ENCODE measurements at places on chromosomes 2 and 18. TPM values are rescaled to one million over a fixed set of nuclear protein-coding genes. Genes with fewer than 3 reads are reported as not detected.

DNA sequence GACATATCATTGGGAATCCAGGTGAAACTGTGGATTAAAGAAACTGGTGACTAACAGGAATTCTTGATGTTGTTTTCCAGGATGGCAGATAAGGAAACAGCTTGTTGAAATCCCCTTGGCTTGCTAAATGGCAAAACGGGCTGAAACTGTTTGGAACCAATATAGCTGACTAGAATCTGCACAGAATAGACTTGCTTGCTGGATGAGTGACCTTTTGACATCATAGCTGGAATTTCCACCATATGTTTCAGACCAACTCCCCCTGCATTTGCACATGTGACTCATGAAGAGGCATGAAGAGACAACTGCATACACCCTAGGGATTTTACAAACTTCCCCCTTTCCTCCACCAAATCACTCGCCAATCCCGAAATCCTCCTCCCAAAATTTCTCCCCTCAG, 87.7 kb upstream of the LYPD1 start:
- H3K27me3 ChIP-seq, result no peaks in the 10 kb centered on the region
- peak overlapping the region; percentile 52 for H3K27ac ChIP-seq
- no peak for DNase-seq
- peaks cover 6% of the 10 kb centered on the region for H3K4me1 ChIP-seq

DNA sequence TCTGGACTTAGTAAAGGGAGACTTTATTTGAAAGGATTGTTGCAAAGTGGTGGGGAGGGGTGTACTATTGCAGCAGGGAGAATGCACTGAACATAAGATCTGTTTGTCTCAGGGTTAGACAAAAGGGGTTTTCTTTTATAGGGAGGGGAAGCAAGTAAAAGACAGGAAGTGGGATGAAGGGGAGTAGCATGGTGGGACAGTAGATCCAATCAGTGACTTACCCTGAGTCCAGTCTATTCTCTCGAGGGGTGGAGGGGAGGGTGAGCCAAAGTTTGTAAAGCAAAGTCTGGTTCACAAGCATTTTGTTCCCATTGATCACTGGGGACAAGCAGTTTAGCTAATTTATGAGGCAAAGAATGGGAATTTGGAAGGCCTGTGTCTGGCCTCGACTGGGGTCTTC, 35.0 kb upstream of the CYP27C1 start:
- H3K27me3 ChIP-seq, result no peaks in the 10 kb centered on the region
- peaks cover 29% of the 10 kb centered on the region for H3K36me3 ChIP-seq
- H3K27ac ChIP-seq, result no peak overlapping the region

GRCh38 chr2:70005752-70006446, 44.5 kb upstream of the ASPRV1 start:
- no peak overlapping the region for H3K27ac ChIP-seq
- peaks cover 7% of the 10 kb centered on the region for H3K4me1 ChIP-seq
- no peak for DNase-seq
- no peak overlapping the region for H3K4me3 ChIP-seq
- H3K36me3 ChIP-seq, result no peaks in the 10 kb centered on the region
- H3K27me3 ChIP-seq, result no peaks in the 10 kb centered on the region

GRCh38 chr18:76498064-76498463, 3.0 kb upstream of the ZNF516 start:
- H3K4me3 ChIP-seq, result no peak overlapping the region
- DNase-seq, result no peak
- H3K36me3 ChIP-seq, result no peaks in the 10 kb centered on the region
- peaks cover 11% of the 10 kb centered on the region for H3K4me1 ChIP-seq

DNA sequence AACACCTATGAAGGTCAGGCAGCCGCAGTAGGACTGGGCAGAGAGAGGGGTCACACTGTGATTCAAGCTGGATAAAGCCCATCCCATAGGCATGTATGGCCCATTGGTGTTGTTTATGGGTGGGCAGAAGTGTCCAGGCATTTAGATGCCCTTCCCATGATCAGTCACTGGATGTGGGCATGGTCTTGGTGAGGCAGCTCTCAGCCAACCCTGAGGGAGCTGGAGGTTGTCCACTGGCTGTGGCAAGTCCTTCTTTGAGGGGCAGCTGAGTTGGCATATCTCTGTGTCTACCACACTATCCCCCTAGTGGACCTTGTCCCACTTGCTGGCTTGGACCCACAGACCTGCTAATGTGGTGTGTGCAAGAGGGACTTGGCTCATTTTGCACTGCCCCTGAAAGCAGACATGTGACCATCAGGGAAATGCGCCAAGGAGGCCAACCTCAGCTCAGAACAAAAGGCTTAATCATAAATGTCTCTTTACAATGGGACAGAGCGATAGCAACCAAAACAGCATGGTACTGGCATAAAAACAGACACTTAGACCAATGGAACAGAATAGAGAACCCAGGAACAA, 82.0 kb downstream of the TMEM17 start:
- no peak overlapping the region for H3K4me3 ChIP-seq
- H3K27me3 ChIP-seq, result peaks cover 6% of the 10 kb centered on the region
- DNase-seq, result no peak
- H3K36me3 ChIP-seq, result peaks cover 16% of the 10 kb centered on the region
- H3K27ac ChIP-seq, result no peak overlapping the region

DNA sequence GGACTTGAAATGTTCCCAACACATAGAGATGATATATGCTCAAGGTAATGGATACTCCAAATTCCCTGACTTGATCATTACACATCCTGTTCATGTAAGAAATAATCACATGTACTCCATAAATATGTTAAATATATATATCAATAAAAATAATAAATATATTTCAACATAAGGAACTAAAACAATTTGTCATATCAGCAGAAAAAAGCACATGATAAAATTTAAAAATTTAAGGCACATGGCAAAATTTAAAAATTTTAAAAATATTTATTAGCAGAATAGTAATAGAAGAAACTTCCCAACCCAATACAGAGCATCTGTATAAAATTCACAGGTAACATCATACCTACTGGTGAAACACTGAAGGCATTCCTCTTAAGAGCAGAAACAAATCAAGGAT, 109.6 kb upstream of the KYNU start:
- no peaks in the 10 kb centered on the region for H3K27me3 ChIP-seq
- H3K4me3 ChIP-seq, result no peak overlapping the region
- no peaks in the 10 kb centered on the region for H3K4me1 ChIP-seq
- H3K27ac ChIP-seq, result no peak overlapping the region

DNA sequence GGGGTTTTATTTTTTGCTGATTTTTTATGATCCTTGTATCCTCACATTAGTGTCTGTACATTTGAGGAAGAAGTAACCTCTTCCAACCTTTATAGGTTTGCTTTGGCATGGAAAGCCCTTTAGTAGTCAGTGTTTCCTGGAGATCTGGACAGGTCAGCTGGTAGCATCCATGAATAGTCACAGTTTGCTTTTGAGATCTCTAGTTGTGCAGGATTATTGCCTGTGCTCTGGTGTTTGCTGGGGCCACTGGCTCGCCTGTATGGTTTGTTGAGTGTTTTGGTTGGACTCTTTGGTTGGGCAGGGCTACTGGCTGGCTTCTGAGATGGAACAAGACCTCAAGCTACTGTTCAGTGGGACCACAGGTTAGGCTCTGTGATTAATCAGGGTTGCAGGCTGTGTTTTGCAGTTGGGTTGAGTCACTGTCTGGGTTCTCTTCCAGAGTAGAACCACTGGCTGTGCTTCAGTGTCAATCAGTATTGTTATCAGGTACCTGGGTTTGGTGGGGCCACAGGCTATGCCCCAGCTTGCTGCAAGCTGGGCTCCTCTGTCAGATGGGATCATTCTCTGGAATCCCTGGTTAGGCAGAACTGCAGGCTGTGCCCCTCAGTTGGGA, 20.0 kb downstream of the SP140L start:
- no peak for DNase-seq
- no peak overlapping the region for H3K27ac ChIP-seq
- H3K27me3 ChIP-seq, result no peaks in the 10 kb centered on the region
- H3K36me3 ChIP-seq, result peaks cover 16% of the 10 kb centered on the region
- peaks cover 26% of the 10 kb centered on the region for H3K4me1 ChIP-seq

DNA sequence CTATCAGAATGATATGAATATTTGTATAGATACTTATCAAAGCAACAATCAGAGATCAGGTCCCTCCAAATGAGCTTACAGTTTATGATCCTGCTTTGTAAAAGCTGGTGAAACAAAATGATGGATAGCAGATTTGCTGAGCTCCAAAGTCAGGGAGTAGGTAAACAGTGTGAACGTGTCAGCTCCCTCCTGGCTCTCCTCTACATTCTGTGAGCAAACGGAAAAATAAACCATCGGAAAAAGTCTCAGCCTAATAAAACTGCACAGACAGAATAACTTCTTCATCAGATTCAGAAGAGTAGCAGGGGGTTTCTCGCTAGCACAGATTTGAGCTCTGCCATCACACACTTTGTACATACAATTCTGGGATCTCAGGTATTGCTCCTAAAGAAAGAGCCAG, 51.3 kb downstream of the BCL11A start:
- no peak overlapping the region for H3K27ac ChIP-seq
- H3K4me1 ChIP-seq, result peaks cover 16% of the 10 kb centered on the region
- no peak for DNase-seq
- H3K4me3 ChIP-seq, result no peak overlapping the region
- no peaks in the 10 kb centered on the region for H3K36me3 ChIP-seq

GRCh38 chr2:230343747-230344146, 16.8 kb downstream of the SP140L start:
- H3K4me3 ChIP-seq, result no peak overlapping the region
- H3K27ac ChIP-seq, result peak overlapping the region; percentile 20
- peaks cover 12% of the 10 kb centered on the region for H3K36me3 ChIP-seq
- no peak for DNase-seq

DNA sequence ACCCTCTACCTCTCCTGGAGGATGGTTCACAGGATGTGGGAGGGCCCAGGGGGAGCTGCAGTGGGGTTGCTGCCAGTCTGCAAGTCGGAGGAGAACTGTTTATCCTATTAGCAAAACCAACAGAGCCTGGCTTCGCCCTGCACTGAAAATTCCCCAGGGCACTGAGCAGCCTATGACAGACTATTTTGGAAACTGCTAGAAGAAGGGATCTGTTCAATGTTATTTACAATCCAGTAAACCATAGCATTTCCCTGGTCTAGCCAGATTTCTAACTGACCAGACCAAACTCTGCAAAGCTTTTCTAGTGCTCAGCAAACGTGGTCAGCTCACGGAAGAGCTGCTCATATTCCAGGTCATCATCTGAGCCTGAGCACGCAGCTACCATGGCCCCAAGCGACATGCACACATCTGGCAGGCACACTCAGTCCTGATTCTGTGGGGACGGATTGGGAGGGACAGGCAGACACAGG, 64.8 kb upstream of the PID1 start:
- H3K27me3 ChIP-seq, result no peaks in the 10 kb centered on the region
- DNase-seq, result no peak
- H3K36me3 ChIP-seq, result no peaks in the 10 kb centered on the region
- H3K4me1 ChIP-seq, result no peaks in the 10 kb centered on the region

DNA sequence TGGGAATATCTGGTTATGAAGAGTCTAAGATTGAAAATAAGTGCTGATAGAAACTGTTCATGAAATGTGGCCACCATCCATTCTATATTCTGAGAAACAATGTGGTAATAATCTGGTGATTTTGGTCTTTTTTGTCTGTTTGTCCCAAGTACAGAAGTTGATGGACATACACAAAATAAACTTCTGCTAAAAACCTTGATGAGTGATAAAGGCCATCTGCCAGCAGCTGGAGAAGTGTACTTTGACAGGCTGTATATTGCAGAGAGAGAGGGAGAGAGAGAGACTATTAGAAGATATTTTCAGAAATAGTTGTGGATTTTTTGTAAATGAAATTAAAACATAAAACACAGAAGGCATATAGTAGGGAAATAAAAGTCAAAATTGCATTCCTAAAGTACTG, 96.9 kb upstream of the NABP1 start:
- no peak overlapping the region for H3K4me3 ChIP-seq
- no peaks in the 10 kb centered on the region for H3K4me1 ChIP-seq
- no peaks in the 10 kb centered on the region for H3K36me3 ChIP-seq
- no peaks in the 10 kb centered on the region for H3K27me3 ChIP-seq
- DNase-seq, result no peak
- no peak overlapping the region for H3K27ac ChIP-seq

GRCh38 chr2:16197504-16198147, 257.3 kb downstream of the MYCN start:
- H3K4me3 ChIP-seq, result no peak overlapping the region
- H3K27ac ChIP-seq, result no peak overlapping the region
- H3K27me3 ChIP-seq, result no peaks in the 10 kb centered on the region
- no peaks in the 10 kb centered on the region for H3K36me3 ChIP-seq
- no peaks in the 10 kb centered on the region for H3K4me1 ChIP-seq
- no peak for DNase-seq

DNA sequence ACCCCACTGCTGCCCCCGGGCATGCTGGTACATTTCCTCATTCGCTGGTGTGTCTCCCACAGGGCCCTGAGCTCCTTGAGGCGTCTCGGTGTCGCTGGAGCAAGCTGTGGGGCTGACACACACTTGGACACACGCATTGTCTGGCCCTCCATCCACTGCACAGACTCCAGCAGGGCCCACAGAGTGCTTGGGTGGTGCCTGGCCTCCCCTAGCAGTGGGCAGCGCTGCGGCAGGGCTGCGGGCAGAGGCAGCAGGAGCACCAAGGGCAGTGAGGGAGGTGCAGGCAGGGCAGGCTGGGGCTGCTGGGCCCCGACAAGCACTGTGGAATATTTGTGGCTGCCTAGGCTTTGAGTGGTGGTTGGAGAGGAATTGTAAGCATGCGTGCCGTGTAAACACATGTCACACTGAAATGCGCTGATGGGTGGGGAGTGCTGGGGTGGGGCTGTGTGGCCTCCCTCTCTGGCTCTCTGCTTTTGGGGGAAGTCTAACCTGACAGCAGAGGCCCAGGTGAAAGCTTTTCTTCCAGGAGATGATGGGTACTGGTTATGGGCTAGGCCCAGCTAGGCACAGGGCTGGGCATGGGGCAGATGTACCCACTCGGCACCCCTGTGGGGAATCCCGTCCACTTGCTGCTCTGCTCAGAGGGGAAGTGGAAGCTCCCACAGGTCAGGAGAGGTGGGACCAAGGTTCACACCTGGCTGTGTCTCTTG, 55.5 kb upstream of the HS6ST1 start:
- peak; percentile 73 for DNase-seq
- no peaks in the 10 kb centered on the region for H3K36me3 ChIP-seq
- peaks cover 39% of the 10 kb centered on the region for H3K4me1 ChIP-seq
- no peaks in the 10 kb centered on the region for H3K27me3 ChIP-seq
- peak overlapping the region; percentile 51 for H3K27ac ChIP-seq

GRCh38 chr2:31945572-31945935, 65.3 kb downstream of the MEMO1 start:
- H3K36me3 ChIP-seq, result peaks cover 2% of the 10 kb centered on the region
- H3K4me1 ChIP-seq, result peaks cover 7% of the 10 kb centered on the region
- no peak for DNase-seq
- H3K27ac ChIP-seq, result no peak overlapping the region
- H3K4me3 ChIP-seq, result no peak overlapping the region
- no peaks in the 10 kb centered on the region for H3K27me3 ChIP-seq

GRCh38 chr2:232815569-232815968, 39.2 kb upstream of the KCNJ13 start:
- DNase-seq, result no peak
- H3K4me1 ChIP-seq, result no peaks in the 10 kb centered on the region
- peaks cover 35% of the 10 kb centered on the region for H3K36me3 ChIP-seq
- H3K27ac ChIP-seq, result no peak overlapping the region

Gene FABP1
- total RNA-seq, result not detected

Gene APOB
- 0.23 TPM for total RNA-seq

Gene ALPI
- total RNA-seq, result not detected

Gene TMEFF2
- 1.4 TPM for total RNA-seq

Gene SCRN3
- 35.8 TPM for total RNA-seq

Gene FN1
- total RNA-seq, result 30,644 TPM

Gene CDCA7
- total RNA-seq, result 5.9 TPM

Gene SSB
- 95.1 TPM for total RNA-seq

Data from chondrocyte (in vitro differentiated cells).